ENCODE measurements at places on chromosomes 7 and 10.

DNA sequence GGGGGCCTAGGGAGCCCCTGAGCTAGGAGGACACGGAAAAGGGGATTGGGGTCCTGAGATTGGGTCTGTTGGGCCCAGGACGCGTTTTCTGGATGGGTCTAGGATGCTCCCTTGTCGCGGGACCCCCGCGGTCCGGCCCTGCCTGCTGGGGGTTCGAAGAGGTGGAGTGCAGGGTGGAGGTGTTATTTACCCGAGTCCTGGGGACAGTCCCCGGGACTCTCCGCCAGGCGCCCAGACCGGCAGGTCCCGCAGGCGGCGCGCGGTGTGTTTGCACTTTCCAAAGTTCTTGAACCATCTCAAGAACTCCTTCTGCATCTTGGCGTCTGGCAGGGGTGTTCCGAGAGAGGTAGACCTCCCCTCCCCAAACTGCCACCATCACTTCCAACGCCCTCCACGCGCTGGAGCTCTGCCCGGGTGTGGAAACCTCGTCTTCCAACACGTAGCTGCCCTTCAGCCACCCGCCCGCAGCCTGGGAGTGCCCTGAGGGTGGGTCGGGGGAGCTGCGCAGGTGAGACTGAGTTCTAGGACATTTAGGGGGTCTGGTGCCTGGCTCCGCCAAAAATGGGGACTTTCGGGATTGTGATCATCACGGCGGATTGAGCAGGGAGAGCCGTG is 569 bp downstream of the CAV1 start:
- DNase-seq, result no peak

DNA sequence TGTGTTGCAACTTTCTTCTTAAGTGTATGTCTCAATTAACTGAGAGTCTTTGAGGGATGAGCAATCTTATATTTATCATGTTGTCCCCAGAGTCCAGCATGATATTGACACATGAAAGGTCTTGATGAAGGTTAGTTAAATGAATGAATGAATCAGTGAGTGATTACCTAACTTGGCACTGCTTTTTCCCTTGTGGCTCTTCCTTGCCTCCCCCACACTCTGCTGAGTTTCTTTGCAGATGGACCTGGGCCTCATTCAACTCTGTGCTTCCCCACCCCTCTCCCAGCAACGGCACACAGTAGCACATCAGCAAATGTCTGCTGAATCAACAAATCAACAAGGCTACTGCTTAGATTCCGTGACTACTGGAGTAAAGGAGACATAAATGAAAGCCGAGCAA is 235.1 kb upstream of the CXCL12 start:
- DNase-seq, result no peak

DNA sequence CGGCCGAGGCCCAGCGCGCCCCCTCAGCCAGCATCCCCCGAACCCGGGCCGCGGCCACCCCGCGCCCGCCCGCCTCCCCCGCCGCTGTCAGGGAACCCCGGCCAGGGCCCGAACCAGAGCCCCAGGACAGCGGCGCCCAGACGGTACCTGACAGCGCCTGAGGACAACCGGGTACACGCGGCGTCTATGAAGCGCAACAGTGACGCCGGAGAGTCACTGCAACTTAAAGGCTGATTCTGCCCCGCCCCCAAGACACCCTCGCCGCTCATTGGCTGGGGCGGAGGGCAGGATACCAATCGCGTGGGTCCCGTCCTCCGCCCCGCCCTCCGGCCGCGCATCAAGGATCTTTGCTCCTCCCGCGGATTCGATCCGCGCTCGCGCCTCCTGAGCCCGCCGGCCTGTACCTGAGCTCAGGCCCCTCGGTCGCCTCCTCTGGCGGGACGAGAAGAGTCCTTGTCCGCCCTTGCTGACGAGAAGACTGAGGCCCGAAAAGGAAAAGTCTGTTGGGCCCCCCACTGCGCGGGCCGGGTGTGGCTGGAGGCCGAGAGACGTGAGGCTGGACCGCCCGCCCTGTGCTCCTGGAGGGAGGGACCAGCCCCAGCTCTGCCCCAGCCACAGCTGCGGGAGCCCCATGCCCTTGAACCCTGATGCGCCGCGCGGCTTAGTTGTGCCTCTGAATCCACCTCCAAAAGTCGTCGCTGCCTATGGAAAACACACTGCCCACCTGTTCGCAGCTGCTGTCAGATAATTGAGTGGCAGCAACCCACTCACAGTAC is at the start of gene OAT:
Gene OAT (minus strand): TSS at position 198 of the 776 bp plus-strand sequence. CDS start 6,752 bp downstream, outside the sequence.
- DNase-seq, result peak; percentile 92

DNA sequence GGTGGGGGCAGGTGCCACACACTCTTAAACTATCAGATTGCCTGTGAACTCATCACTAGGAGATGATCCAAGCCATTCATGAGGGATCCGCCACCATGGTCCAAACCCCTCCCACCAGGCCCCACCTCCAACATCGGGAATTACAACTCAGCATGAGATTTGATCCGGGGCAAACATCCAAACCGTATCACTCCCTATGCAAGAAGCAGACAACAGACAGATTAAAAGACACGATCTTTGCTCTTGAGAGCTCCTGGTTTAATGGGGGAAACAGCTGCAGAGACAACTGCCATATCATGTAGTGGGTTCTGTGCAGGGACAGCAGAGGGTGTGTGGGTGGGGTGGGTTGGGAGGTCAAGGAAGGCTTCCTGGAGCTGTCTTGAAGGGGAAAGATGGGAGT is 123.6 kb downstream of the EMX2 start:
- DNase-seq, result no peak

- no peak for DNase-seq
Measured at GRCh38 chr10:79886345-79886744, 59.8 kb downstream of the NUTM2E start.

- DNase-seq, result no peak
Measured at GRCh38 chr10:108208038-108208437, 1043.5 kb upstream of the SORCS1 start.

DNA sequence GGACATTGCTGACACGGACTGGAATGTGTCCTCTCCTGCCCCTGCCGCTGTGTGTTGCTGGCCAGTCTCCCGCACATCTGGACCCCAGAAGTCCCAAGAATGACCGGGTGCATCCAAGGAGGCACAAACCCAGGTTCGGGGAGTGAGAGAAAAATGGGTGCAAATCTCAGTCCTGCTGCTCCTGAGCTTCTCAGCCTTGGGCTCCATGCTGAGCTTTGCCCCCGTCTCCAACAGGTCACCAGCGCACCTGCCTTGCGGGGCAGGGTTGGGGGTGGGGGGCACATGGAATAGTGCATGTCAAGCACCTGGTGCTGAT is 6.0 kb upstream of the NANOS1 start:
- DNase-seq, result no peak

GRCh38 chr7:140062118-140062527 is 628 bp downstream of the PARP12 start:
- no peak for DNase-seq

GRCh38 chr10:109341986-109342385 is 581.3 kb downstream of the XPNPEP1 start:
- no peak for DNase-seq

DNA sequence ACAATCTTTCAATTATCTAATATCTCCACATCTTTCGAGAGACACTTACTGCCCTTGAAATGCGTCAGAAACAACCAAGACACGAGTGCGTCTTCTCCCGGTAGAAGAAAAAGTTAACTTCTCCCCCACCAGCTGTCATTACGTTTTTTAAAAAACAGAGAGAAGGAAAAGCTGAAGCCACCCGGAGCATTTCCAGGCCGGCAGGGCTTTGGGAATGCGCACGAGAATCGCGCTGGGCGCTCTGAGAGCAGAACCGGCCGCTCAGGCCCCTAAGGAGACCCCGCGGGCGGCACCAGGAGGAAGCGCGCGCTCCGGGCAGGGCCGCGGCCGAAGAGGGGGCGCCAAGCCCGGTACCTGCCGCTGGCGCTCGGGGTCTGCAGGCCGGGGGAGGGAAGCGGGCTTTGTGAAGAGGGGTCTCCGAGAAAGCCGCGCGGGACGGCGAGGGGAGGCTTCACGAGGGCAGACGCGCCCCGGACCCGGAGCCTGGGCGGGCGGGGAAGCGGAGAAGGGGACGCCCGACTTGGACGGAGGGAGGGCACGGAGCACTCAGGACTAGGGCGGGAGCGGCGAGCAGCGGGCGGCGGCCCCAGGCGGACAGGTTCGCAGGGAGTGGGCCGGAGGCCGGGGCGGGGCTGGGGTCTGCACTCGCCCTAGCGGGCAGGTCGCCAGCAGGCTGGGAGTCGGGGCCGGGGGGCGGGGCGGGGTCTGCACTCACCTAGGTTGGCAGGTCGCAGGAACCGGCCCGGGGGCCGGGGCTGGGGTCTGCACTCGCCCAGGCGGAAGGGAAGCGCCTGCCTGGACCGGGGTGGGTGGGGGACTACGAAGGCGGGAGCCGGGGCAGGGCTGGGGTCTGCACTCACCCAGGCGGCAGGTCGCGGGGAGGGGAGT is 932 bp downstream of the ESYT2 start:
- no peak for DNase-seq

DNA sequence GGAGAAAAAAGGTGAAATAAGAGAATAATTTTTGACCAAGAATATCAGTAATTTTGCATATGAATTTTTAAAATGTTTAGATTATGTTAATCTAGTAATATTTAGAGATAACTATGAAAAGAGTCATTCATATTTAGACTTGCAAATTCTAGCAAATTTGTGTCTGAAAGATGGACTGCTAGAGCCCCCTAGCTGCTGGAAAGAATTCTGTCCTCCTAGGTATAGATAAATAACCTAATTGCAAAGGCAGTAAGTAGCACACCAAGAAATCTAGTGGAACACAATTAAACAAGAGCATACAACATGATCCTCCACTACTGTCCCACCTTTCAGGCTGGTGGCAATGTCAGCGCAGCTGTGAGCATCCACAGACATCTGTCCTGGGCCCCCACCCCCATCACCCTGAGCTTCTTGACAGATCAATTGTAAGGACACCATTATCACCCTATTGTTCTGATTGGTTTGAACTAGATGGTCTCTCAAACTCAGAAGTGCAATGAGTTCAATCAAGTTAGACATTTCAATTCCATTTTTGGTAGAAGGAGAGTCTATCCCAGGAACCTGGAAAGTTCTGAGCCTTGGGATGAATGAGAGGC is 15.0 kb upstream of the GFRA1 start:
- no peak for DNase-seq

GRCh38 chr7:2684501-2684900 is 3.5 kb upstream of the AMZ1 start:
- no peak for DNase-seq

- DNase-seq, result no peak
Measured at GRCh38 chr10:34403512-34403911, 411.6 kb downstream of the PARD3 start.

DNA sequence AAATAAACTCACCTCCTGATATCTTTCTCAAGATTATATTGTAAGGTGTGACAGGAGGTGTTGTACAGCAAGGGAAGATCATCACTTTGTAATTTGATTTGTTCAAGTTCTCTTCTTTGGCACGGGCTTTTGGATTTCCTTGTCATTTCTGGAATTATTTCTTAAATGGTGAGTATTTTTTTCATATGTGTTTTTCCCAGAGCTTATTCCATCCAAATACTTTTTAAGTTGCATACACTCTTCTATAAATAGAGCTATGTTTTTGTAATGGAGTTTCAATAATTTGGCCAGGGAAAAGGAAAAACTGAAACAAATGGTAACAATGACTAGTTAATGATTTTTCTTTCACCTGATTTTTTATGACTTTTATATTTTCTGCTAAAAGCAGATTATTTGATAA is 92.5 kb downstream of the CFAP58 start:
- no peak for DNase-seq

- no peak for DNase-seq
Measured at GRCh38 chr10:3482200-3482993, 302.6 kb downstream of the KLF6 start.

- DNase-seq, result no peak
Measured at GRCh38 chr10:72200883-72201282, 14.9 kb upstream of the ANAPC16 start.

GRCh38 chr7:137454246-137454724 is 110.8 kb upstream of the PTN start:
- DNase-seq, result no peak

DNA sequence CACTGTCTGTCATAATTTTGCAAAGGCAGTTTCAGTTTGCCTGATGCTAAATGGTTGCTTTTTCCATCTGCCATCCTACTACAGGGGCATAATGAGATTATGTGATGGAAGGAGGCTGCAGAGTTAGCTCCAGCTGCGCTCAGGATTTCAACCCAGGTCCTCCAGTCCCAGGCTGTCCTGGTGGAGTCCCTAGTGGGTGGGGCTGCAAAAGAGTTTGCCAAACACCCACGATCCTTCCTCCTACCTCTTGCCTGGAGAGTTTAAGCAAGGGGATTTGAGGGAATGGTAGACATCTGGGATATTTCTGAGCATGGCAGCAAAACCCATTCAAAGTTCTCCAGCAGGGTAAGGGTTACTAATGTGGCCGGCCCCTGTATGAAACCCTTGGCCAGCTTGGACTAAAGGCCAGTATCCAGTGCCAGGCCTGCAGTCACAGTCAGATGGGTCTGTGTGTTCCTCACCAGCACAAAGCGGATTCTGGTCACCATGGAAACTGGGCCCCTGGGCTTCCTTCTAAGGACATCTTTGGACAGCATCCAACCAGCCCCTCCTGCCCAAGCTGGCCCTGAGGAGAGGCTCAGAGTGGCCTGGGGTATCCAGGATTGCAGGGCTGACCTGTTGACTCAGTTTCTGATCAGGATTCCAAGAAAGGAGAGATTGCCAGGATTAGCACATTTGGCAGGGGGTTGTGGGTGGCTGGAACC is 42.7 kb upstream of the CHST3 start:
- no peak for DNase-seq

DNA sequence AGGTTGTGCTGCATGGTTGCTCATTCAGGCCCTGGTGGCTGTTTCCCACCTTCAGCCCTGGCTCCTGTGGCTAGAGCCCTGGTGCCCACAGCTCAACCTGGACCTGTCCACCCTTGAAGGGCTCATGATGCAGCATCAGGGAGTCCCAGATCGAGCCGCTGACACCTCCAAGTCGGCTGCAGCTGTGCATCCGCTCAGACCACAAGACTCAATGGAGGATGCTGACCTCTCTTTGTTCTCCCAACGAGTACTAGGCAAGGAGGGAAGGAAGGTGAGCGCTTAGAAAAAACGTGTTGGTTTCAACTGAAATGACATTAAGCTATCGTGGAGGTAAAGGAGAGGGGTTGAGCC is 9.5 kb upstream of the C10orf95 start:
- DNase-seq, result no peak

DNA sequence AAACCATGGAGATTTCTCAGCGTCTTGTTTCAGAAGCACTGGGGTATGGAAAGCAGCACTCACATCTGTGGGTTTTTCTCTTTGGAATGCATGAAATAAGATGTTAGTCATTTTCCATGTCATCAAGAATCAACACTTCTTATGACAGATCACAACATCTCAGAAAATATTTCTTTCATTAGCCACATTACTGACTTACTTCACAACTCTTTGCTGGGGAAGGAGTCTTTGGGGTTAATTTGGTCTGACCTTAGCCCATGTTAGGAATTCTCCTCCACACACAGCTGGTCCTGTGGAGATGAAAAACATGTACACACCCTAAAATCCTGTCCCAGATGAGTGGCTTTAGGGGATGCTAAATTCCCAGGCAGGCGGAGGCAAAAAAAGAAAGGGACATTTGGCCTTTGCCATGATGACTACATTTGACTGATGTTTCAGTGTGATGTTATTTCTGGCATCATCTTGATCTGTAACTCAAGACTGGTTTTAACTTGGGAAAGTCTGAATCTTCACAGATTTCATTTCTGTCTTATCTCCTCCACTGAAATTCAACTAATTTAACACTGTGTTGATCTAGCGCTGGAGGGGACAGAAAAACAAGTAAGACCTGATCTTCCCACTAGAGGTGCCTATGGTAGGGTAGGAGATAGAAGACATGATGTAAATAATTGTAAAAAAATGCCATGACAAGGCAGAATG is 363.2 kb downstream of the PRPF18 start:
- DNase-seq, result no peak

Measured in stimulated activated CD4-positive, alpha-beta T cell treated with anti-CD3 and anti-CD28 coated beads, Interleukin-1b, Interleukin-23, amount 100 ng/mL, for 1 hour (primary cell).